Activated CD4-positive, alpha-beta T cell treated with anti-CD3 and anti-CD28 coated beads, Interleukin-2, amount 10 ng/mL, durations not matched to agents 7 days and 5 days (primary cell): ENCODE measurements at places on chromosomes 1 and 21.

GRCh38 chr1:1620433-1621139, 5.3 kb downstream of the MIB2 start:
- no peak for DNase-seq

- no peak for DNase-seq
These were observed 33.4 kb downstream of the MEGF6 start for GRCh38 chr1:3577711-3578432.

DNA sequence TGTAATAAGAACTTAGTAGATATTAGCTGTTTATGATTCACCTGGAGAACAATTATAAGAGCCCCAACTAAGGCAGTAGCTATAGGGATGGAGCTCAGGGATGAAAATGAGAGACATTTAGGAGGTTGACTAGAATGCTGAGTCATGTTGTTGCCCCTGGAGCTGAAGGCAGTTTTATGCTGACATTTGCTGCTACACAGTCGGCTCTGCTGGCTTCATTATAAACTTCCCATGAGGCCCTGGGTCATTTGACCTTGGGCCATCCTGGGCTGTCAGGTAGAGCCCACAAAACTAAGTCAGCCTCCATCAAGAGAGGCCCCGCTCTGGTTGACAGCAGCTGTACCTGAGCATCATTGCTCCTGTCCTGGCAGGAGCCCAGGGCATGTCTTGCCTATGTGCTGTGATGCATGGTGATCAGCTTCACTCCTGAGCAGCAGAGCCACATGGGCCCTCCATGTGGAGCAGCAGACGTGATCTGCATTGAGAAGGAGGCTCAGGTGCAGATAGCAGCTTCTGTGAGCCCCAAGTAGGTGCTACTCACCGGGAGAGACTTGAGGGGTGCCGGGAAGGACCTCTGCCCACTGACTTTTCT, 112.4 kb downstream of the TBX19 start:
- DNase-seq: no peak

DNA sequence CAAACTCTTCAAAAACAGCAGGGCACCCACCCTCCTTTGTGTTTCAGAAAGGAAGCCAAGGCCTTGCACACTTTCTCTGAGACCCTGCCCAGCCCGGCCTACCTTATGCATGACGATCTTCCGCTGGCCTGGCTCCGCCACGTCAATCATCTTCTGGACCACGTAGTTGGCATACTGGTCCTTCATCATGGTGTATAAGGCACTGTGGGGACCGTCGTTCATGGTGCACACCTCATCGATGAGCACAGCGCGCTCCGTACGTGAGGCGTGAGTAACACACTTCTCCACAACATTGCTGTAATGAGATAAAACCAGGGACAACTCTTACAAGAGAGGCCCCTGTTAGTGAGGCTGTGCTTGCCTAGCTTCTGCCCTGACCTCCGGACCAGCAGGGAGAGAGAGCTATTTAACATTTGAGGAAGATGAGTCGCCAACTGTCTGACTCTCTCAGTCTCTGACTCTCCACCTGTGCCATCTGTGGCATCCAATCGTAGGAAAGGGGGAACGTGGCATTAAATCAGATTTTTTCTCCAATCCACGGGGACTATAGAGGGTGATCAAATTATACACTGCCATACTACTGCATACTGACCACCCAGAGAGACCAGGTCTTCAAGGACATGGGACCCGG, 28.1 kb upstream of the SDC3 start:
- DNase-seq: no peak

DNA sequence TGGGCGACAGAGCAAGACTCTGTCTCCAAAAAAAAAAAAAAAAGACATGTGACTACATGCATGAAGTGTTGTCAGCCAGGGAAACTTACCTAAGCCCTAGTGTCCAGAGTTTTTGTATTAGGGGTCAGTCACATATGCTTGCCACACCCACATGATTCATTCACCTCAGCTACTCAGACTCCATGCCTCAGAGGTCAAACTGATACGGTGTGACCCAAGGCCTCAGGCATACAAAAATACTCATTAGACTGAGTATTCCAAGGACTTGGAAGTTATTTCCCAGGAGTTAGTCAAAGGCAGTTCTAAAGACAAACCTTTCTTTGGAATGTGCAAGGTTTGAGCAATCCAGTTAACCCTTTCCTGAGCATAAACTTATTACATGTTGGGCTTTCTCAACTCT, 6.3 kb upstream of the TRIM33 start:
- no peak for DNase-seq

DNA sequence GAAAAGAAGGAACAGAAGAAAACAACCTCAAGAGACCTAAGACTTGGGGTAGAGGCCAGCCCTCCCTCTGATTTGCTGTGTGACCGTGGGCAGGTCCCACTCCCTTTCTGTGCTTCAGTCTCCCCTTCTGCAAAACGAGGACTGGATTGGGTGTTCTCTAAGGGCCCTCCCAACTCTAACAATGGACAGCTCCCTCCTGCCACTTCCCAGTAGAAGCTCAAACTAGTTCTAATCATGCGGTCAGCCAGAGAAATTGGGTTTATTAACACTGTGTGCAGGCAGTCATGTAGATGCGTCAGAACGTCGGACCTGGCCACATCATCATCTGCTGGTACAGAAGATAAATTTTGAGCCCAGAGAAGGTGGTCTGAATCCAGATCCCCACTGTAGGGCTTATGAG, 1.6 kb upstream of the PADI4 start:
- DNase-seq: no peak

DNA sequence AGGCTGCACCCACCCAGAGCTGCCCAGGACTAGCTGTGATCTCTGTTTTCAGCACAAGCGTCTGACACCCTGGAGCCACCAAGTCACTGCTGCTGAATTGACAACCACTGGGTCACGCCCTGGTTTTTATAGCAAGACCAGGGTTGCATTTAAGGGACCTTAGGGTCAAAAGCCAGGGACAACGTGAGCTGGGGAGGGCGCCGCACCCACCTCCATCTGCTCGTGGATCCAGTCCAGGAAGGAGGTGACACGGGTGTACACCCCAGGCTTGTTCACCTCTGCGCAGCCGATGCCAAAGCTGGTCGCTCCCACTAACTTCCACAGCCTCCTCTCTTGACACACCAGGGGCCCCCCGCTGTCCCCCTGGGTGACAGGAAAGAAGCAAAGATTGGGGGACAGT, 9.2 kb upstream of the TFF1 start:
- no peak for DNase-seq

- no peak for DNase-seq
These were observed 23.6 kb upstream of the CTH start for GRCh38 chr1:70387507-70387906.

DNA sequence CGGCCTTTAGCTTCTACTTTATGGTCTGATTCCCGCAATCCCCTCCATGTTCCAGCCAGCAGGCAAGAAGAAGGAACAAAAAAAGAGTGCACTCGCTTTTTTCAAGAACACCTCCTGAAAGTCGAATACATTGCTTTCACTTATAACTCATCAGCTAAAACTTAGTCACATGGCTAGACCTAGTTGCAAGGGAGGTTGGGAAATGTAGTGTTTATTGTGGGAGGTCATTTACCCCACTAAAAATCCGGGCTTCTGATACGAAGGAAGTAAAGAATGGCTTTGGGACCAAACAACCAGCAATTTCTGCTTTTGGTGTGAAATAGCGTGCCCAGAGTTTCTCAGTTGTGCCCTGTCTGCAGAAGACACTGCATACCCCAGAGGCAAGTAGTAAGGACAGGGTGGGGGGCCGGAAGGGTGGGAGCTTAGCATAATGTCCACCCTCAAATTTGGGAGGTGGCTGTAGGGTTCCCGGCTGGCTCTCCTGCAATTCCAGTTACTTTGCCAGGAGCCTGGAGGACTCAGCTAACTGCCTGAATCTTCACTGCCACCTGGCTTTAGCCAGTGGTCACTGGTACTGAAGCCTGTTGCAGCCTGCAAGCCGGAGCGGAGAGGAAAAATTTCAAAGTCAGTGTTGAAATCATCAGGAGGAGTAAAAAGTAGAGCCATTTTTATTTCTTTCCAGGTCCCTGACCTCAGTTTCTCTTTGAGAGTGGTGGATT, 57.7 kb upstream of the F3 start:
- no peak for DNase-seq

- DNase-seq: no peak
These were observed 329.2 kb upstream of the C1orf87 start for GRCh38 chr1:60402816-60403215.

DNA sequence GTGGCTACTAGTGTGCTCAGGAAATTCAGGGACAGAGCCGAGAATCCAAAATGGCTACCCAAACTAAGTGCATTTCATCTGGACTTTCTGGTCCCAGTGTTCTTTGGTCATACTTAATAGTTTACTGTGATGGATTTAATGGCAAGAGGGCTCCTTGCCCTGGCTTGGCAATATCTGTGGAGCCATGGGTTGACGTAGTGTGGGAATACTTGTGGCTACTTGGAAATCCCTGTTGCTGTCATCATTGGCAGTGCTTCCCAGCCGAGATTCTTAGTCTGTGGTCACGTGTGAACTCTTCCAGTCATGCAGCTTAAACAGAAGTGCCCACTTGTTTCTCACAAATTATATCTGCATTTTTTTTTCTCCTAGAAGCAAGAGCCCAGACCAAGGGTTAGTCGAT, 198.9 kb downstream of the HS2ST1 start:
- DNase-seq: no peak

DNA sequence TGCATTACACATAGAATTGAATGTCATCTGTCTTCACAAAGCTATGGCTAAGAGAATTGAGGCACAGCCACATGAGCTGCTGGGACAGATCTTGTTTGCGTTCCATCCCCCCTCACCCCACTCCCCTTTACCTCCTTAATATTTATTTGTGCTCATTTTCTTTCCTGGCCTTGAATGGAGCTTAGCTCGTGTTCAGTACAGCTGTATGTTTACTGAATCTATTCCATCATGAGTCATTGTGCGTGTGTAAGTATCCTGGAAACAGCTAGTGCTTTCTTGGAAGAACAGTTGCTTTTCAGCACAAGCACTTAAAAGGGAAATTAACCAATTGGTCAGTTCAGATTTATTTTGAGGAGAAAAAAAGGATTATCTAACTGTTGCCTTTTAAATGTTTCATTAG, 14.7 kb downstream of the PROX1 start:
- DNase-seq: no peak

GRCh38 chr1:106080608-106081325, 975.7 kb upstream of the PRMT6 start:
- DNase-seq: no peak

DNA sequence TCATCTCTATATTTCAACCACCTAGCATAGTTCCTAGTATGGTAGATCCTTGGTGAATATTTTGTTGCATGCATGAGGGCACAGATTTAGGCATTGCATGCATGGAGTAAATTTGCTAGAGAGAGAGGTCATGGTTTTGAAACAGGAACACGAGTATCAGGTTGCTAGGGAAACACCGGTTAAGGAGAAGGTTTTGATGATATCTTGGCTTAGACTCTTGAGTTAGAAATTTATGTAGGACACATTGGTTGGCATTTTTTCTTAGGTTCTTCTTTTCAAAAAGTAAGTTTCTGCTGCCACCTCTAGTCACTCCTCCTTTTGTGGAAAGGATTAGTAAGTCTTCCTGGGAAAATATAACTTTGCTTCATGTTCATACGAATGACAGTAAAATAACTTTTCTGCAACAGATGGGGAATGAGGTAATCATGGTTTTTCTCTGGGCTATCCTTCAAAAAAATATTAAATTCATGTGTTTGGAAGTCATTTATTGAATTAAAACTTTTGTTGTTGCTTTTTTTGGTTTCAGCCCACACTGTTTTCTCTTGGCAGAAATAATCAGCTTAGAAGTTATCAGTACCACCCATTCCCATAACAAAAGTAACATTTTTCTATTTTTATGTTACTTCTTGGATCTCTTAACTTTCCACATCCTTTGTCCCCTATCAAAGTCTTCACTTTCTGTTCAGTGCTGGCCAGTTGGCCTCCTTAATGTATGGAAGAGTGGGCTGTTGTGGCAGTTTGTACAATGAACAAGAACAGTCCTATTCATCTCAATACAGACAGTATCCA, 97.3 kb downstream of the PLA2G4A start:
- no peak for DNase-seq

GRCh38 chr1:225755671-225756319, 21.8 kb upstream of the SRP9 start:
- DNase-seq: no peak

DNA sequence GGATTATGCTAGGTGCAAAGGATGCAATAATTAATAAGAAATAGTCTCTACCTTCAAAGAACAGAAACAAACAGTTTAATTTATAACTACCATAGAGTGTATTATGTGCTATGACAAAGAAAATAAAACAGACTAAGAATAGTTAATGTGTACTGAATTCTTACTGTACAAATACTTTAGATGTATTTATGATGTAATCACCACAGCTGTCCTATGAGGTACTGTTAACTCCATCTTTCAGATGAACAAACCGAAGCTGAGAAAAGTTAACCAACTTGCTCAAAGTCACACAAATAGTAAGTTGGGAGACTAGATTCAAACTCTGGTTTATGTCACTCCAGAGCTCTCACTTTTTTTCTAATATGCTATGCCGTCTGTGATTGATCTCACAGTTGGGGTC, 77.0 kb upstream of the FGGY start:
- no peak for DNase-seq

DNA sequence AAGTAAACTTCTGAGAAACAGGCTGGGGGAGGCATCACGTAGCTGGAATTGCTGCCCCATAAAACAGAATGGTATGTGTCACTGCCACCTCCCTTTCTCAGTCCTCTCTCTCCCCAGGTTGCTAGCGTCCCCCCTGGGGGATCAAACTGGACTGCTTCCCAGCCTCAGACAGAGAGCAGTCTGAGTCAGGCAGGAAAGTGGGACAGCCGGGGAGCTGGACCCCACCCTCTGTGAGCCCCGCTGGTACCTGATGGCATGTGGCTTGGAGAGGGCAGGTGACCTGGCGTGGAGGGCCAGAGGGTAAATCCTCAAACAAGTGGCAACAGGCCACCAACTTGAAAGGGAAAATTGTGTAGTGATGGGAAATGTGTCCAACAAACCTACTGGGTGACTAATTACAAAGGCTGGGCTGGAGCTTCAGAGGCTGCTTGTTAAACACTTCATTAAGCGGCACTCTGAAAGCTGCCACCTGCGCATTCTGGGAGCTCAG, 1.0 kb upstream of the SFN start:
- no peak for DNase-seq

GRCh38 chr1:85153149-85153891, 47.5 kb downstream of the SYDE2 start:
- peak; percentile 26 for DNase-seq

- peak; percentile 15 for DNase-seq
These were observed 8.1 kb downstream of the TDRD5 start for GRCh38 chr1:179599623-179600249.

DNA sequence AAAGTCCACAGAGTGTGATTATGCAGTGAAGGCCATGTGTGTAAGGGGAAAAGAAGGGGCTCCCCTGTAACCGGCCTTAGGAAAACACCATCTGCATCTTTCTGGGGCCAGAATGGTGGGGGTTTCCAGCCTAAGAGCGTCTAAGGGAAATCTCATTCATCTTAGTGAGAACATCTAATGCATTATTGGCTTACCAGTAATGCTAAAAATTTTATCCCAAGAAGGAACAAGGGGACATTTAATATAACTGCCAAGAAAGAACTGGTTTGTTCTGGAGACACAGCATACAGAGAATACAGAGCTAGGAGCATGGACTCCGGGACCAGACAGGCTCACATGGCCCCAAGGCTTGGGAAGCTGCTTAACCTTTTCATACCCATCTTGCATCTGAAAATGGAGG, 58.3 kb upstream of the DSCAM start:
- no peak for DNase-seq
